ENCODE measurements at places on chromosomes 4 and X.
A peak's percentile ranks its signal among the peaks of the same experiment; 100 is the strongest.

DNA sequence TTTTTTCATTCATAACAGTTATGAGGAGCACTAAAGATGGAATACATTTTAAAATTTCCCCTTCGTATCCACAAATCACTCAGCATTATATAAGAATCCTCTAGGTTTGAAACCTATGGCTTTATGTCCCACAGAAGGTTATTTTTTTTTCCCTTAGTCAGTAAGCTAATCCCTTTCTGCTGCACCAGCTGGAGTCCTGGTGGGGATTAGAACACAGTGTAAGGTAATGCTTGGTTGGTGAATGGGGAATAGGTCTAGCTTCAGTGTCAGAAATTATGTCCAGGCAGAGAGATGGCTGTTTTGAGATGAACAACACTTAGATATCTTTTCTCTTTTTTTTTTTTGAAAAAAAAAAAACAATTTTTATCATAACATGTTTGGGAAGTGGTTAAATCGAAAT lies 116.6 kb downstream of the RASGEF1B start:
- no peak for DNase-seq

DNA sequence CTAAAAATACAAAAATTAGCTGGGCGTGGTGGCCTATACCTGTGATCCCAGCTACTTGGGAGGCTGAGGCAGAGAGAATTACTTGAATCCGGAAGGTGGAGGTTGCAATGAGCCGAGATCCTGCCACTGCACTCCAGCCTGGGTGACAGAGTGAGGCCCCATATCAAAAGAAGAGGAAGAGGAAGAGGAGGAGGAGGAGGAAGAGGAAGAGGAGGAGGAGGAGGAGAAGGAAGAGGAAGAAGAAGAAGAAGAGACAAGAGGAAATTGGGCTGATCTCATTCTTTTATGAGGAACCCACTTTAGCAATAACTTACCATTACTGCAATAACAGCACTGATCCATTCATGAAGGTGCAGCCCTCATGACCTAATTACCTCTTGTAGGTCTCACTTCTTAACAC lies 138.9 kb upstream of the GIMD1 start:
- DNase-seq: no peak

DNA sequence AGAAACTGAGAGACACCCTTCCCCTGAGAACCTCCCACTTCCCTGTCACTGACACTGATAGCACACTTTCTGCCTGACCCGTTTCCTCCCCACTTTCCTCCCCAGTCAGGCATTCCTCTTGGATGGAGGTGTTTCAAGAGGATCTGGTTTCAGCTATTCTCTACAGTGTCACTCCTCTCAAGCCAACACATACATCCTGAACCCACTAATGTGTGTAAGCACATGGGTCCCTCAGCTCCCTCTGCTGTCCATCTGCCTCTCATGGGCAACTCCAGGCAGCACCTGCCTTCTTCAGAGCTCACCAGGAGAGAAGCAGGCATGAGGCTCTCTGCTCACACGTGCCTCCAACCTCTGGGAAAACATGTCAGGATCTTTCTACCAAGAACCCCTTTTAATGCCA lies 207.6 kb downstream of the NAF1 start:
- peak; percentile 63 for DNase-seq

DNA sequence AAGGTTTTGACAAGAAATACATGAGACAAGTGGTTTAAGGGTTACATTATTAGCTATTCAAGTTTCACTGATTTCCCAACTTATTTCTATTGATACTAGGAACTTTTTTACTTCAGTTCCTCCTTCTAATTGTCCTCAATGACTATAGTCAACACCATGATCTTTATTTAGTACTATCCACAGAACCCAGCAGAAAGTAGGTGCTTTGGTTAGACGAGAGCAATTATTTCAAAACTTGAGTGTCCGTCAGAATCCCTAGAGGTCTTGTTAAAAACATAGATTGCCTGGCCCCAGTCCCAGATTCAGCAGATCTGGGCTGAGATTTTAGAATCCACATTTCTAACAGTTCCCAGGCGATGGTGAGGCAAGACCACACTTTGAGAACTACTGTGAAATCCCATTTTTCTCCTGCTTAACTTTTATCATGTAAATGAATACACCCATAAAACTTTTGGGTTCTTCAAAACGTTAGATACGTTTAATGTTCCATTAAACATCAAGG lies 17.9 kb downstream of the EXOC1 start:
- DNase-seq: no peak

- DNase-seq: no peak
These were observed 113.2 kb downstream of the IL1RAPL2 start for GRCh38 chrX:104679175-104679574.

DNA sequence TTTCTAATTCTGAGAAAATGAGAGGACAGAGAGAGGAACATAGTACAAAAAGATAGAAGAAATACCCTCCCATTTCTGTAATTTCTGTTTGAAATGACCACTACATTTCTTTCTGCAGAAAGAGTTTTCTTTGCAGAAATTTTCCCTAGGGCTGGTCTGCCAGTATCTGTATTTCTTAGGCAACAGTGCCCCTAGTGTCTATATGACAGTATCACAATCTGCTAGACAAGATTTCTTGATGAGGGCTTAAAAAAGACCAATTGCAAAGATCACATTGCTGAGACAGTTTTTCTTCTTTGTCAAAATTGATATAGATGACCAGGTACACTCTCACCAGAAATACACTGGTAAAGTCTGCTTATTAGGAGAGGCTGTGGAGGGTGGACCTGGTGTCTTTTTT lies 81.0 kb upstream of the ZDHHC15 start:
- peak; percentile 26 for DNase-seq

DNA sequence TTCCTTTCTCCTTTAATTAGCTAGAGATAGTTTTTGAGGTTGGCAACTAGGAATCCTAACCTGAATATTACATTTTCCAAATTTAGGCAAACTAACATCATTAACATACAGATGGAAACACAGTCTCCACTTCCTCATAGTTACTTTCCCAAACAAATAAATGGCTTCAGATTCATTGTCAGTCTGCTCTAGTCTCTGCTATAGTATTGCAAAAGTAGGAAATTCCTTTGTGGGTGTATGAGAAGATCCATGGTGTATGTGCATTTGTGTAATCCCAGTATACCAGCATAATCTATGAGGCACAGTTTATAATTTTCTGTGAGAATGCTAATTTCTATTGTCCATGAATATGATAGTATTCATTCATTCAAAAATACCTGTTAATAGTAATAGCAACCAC lies 3.0 kb upstream of the NDP start:
- DNase-seq: peak; percentile 6

GRCh38 chr4:31657859-31658570 lies 937.8 kb downstream of the PCDH7 start:
- no peak for DNase-seq

DNA sequence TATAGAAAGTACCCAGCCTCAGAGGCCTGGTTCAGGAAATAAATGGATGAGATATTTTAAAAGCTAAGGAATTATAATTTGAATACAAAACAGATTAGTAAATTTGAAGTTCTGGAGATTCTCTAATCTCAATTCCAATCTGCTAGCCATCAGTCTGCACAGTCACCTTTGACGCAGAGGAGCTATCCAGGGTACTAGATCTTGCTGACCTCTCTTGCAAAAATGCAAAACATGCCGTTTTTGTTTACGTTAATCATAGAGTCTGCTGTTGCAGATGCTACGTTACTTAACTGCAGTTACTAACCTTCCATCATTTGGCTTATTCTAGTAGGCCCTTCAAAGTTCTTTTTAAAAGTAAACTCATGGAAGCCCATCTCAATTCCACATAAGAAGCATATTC lies 10.4 kb downstream of the CCSER1 start:
- DNase-seq: no peak

DNA sequence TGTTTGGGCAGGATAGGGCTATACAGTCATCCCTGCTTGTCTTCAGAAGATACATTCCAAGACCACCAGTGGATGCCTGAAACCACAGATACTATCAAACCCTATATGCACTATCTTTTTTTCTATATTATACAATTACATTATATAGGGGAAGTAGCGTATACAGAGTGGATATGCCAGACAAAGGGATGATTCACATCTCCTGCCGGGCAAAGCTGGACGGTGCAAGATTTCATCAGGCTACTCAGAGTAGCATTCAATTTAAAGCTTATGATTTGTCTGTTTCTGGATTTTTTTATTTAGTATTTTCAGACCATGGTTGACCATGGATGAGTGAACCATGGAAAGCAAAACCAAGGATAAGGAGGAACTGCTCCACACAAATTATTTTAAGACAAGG lies 7.0 kb upstream of the AMTN start:
- DNase-seq: no peak

DNA sequence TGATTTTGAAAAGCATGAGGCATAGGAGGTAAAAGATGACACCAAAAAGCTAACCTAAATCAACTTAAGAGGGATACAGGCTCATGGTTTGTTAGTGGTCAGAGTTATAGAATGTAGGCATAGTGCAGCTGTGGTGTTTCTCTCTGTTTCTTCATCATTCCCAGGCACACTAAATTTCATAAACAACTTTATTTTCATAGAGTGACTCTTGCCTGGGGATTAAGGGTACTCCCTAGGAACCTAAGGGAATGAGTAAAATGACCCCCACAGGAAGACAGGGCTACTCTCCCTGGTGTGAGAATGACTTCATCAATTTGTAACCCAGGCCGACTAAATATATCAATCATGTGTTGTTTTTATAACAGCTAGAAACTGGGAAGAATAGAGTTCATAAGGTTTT lies 11.1 kb downstream of the FABP2 start:
- DNase-seq: no peak

GRCh38 chr4:105022811-105023667 lies 123.6 kb upstream of the TET2 start:
- no peak for DNase-seq

DNA sequence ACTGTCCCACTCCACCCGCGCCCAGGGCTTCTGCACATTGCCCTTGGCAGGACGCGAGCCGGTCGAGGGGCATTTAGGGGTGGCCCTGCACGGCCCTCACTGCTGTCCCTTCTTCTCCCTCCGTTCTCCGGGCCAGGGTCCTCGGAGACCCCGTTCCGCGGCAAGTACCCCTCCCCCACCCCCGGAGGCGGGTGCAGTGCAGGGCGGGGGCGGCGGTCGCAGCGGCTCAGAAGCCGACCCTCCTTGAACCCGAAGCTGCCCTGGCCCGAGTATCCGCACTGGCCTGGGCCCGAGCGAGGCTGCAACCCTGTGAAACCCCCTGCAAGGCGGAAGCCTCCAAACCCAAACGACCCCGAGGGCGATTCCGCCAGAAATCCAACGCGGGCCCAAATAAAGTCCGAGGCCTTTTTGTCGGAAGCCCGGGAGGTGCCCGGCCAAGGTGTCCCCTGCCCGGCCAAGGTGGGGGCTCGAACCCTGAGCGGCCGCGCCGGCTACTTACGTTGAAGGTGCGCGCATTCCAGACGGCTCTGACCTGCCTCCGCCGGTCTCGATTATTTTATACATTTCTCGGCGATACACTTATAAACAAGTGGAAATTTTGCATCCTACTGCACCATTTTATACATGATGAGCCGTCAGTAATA lies 53.1 kb upstream of the TMEM33 start:
- no peak for DNase-seq

DNA sequence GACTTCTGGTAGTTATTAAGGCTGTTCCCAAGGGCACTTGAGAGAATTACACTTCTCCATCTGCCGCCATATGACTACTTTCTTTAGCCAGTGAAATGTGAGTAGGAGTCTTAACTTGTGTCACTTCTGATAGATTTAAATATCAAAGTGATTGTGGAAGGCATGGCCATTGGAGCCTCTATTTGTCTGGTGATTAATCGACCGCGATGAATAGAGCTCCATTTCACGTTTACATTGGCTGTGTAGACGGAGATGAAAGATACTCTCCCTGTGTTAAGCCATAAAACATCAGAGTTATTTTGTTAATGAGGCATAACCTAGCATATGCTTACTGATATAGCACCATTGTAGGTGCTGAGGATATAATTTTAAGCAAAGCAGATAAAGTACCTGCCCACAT lies 852.4 kb downstream of the CCSER1 start:
- no peak for DNase-seq

DNA sequence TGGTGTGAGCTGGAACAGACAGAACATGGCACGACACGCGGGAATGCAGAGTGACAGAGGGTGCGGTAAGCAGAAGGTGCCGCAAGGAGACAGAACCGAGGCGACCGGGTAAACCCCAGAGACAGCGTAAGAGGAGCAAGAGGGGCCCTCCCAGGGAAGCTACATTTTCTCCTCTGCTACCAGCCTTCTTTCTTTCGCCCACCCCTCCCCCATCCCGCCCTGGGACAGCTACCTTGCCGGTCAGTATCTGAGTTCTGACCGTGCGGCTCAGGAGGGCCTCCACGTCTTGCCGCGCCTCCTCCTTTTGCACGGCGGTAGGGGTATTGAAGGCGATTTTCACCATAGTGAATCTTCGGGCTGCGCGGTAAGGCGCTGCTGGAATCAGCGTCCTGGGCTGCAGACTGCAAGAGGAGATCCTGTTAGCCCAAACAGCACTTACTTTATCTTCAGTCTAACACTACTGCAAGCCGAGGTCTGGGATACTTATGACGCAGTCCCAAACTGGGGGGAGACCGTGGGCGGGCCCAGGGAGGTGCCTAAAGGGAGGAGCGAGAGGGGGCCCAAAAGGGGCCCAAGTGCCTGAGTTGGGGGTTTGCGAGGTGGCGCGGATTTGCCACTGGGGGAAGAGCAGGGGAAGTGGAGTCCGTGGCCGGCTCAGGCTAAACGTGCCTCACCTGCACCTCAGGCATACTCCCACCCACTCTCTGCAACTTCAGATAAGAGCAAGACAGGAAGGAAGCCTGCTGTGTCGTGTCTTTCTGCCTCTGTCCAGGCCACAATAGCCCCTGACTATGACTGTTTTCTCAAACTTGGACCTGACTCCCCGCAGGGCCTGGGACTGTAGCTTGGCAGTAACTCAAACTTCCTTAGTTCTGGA lies at the start of gene ITM2A:
ITM2A (minus strand) TSS at position 462 of the 877 bp plus-strand sequence; CDS start at position 343, 119 bp downstream.
- peak; percentile 13 for DNase-seq

GRCh38 chr4:142367418-142368180 lies 478.5 kb downstream of the INPP4B start:
- DNase-seq: no peak

- no peak for DNase-seq
These were observed 30.2 kb upstream of the NKRF start for GRCh38 chrX:119636419-119636818.

- DNase-seq: no peak
These were observed 4.0 kb downstream of the SLC2A9 start for GRCh38 chr4:10017037-10017893.

DNA sequence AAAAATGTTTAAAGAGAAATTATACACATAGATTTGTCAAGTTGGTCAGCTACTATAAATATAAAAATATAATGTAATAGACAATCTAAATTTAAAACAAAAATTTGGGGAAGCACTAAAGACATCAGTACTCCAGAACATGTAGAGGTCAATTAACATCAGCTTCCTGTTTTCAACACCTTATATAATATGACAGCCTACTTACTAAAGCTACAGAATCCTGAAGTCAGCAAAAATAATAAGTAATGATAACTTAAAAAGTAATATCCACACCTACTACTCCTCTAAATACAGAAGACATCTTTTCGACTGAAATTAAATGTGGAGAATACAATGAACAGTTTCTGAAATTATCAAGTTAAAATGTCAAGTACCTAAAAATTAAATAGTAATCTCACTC lies 118.6 kb downstream of the LRBA start:
- no peak for DNase-seq

DNA sequence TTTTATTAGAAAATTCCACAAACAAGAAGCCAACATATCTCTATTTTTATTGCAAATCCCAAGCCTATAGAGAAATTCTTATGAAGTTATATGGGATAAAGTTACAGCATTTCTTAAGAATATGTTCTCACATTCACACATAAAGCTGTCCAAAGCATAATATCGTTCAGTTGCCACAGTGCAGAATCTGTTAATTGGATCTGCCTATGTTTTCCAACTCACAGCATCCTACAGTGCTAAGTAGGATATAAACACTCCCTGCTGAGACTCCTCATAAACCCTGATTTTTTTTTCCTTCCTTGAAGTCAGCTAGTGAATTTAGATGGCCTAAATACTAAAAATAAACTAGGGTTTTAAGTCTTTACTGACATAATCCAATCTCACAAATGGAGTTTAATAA lies 307.9 kb downstream of the PDGFC start:
- no peak for DNase-seq

Data from T47D (cell line).